ENCODE measurements at places on chromosomes 5 and 9.

- no peak for DNase-seq
These were observed 112.5 kb downstream of the PRR16 start for GRCh38 chr5:120576588-120576987.

- DNase-seq: no peak
These were observed 346.9 kb downstream of the DEPDC1B start for GRCh38 chr5:60352992-60353599.

- no peak for DNase-seq
These were observed 57.4 kb upstream of the DMRTA1 start for GRCh38 chr9:22389271-22389670.

- DNase-seq: no peak
These were observed 228.8 kb downstream of the CD180 start for GRCh38 chr5:66967826-66968262.

- DNase-seq: no peak
These were observed 6.2 kb upstream of the PTCH1 start for GRCh38 chr9:95522871-95523370.

DNA sequence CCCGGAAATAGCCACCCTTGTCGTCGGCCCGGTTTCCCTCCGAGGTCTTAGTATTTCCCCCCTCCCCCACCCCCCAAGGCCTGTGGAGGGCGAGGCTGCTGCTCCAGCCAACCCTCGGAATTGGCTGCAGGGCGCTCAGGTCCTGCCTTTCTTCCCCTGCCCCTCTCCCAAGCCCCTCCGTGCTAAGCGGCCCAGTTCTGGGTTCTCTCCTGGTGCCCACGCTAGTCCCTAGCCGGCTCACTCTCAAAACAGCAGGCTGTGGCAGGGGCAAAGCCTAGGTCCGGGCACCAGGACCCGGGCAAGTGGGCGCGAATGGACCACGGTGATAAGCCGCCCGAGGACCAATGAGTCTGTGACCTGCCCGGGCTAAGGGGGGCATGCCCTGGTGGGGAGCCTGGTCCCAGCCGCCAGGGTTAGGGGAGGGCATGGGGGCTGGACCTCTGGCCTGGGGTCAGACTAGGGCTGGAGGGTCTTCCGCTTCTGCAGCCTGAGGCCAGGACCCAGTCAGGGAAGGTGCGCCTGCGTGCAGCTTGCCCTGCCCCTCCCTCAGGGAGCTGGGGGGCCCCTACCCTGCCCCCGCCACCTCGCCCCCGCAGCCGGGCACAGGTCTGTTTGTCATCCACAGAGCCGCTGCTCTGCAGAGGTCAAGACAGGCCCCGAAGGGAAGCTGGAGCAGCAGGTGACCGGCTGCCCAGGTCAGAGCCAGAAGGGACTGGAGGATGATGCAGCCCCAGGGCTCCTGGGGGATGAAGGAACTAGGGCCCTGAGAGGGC lies 5.0 kb upstream of the IRX4 start:
- DNase-seq: no peak

DNA sequence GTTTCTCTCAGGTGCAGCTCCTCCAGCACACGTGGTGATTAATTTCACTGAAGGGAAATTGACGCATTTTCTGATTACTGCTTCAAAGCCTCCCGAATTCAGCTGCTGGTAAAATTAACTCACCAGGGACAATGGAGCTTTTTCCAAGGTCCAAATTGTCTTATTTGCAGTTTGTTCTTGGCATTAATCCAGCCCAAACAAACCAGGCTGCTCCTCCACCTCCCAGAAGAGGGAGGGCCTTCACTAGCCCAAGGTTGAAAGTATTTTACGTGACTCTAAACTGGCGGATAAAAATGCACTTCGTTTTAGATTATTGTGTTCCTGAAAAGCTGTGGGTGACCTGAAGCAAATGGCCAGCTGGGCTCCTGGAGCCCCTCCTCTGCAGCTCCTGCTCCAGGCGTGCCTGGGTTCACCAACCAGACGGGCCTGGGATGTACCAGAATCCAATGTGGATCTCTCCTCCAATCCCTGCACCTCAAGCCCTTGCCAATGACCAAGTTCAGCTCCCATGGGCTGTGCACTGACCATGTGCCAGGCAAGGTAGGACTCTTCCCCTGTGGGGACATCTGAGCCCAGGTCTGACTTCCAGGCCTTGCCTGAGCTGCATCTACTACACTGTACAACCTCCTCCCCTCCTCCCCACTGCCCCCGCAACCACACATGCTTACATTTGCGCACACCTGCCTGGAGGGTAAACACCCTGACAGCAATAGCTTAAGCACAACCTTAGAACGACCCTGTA lies 193.4 kb downstream of the CDK5RAP2 start:
- no peak for DNase-seq

DNA sequence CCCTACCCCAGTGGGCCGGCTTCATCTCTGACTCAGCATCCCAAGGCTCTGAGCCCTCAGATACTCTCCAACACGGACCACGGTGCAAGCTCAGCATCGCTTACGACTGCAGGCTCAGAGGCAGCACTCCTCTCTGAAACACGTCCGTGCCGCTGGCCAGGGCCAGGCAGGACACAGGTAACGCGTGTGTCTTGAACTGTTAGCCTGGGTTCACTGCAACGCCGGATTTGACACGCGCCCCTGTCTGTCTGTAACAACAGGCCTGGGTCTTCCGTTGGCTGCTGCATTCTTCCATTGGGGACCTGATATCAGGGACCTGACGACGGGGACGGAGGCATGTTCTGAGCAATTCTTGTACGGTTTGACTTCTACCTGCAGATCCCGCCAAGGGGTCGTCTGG lies 6.4 kb downstream of the SLC6A3 start:
- DNase-seq: peak; percentile 48

Measured in tibial artery (tissue), 4 donors.